ENCODE measurements at places on chromosomes 7 and 10.

DNA sequence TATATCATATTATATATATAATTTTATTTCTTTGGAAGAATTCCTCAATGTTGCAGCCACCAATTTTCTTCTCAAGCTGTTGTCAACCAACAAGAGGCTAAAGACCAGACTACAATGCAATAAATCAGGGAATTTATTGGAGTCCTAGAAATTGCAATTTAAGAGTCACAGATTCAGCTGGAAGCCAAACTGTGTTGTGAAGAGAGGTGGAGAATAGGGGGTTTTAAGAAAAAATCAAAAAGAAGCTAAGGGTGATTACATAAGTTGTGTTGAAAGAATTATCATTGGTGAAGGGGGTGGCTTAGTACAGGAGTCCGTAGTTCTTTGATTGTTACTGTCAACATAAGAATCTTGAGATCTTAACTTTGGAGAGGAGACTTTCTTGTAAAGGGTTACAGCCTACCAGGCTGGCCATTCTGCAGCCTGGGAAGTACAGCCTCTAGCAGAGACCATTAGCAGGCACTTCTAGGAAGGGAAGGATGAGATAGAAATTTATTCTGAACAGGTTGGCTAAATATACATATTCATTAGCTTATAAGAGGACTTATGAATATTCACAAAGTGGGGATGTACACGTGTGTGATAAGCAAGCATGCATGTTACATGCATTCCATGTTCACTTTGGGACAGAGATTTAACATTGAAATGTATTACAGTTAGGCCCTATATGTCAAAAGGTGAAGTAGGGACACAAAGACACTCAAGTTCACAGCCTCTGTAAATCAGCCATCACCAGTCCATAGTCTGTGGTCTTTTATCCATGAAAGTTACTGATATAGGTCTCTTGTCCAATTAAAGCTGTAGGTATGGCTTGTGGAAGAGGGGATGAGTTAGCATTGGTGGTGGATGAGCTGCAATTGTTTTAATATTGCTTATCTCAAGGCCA, 8.3 kb upstream of the TMEM168 start:
- no peak for DNase-seq

- no peak for DNase-seq
Measured at GRCh38 chr7:44148166-44148565, 7.0 kb upstream of the MYL7 start.

- DNase-seq, result no peak
Measured at GRCh38 chr10:58641095-58641531, 128.4 kb downstream of the BICC1 start.

DNA sequence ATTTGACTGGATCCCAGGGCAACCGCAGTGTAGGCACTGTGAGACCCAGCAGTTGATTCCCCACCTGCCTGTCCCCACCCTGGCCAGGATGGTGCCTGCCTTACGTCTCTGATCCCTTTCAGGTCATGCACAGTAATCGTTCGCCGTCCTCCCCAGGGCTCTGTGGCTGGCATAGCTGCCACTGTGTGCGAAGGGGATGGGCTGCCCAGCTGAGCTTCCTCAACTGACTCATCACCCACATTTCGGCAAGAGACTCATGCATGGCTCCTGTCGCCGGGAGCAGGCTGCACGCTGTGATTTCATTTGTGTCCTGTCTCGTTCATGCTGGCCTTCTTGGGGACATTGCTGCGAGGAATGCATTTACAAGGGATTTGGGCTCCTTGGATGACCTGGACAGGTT, 252.4 kb downstream of the KLF6 start:
- no peak for DNase-seq

- no peak for DNase-seq
Measured at GRCh38 chr10:44913350-44914081, 2.4 kb downstream of the TMEM72 start.

DNA sequence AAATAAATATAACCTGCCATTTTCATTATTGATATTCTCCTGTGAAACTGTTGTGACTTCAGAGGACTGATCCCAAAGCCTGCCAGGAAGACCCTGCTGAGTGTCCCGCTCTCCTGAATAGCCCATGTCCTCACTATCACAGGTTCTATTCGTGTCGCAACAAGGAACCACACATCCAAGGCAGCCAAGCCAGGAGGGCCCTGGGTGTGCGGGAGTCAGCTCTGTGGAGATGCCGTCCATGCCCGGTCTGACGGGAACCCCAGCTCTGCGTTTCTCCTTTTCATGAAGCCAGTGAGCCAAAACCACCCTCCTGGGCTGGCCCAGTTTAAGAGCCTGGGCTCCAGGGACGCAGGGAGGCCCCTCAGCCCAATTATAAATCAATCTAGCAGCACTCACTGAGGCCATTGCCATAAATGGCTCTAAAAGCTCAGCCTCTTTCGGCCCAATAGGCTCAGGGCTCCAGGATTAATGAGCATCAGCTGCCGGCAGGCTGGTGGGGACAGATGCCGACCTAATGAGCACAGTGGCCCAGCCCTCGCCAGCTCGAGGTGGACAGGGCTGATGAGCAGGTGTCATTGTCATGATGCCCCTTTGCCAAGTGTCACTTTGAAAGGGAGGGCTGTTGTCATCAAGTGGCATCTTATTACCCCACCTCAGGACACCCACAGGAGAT, 177.9 kb downstream of the PLXNA4 start:
- DNase-seq, result no peak

DNA sequence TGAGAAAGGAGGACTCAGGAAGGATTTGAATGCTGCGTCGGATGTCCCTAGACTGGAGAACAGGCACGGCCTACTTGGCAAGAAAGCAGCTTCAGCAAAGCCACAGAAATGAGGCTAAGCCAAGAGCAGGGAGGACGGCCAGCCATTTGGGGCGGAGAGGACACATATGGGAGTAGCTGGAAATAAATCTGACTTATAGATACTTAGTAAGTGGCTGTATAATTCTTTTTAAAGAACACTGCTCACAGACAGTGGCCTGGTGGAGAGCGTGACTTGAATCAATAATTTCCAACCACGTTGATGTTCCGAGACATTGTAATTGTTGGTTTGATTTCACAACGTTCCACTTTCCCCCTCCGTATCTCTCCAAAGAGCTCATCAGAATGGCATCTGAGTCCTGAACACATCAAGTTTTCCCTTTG, 67.7 kb upstream of the JCAD start:
- no peak for DNase-seq

GRCh38 chr10:80473096-80473657, 19.1 kb downstream of the TSPAN14 start:
- DNase-seq, result no peak

GRCh38 chr10:120131183-120131582, 238.7 kb downstream of the SEC23IP start:
- no peak for DNase-seq

DNA sequence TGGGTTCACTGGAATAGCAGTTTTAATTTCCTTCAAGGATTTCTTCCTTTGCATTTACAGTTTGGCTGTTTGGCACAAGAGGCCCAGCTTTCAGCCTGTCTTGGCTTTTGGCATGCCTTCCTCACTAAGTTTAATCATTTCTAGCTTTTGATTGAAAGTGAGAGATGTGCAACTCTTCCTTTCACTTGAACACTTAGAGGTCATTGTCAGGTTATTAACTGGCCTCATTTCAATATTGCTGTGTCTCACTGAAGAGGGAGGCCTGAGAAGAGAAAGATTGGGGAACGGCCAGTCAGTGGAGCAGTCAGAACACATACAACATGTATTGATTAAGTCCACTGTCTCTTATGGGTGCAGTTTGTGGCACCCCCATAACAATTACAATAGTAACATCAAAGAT, 33.9 kb downstream of the PTTG1IP2 start:
- no peak for DNase-seq

- DNase-seq, result no peak
Measured at GRCh38 chr10:13865758-13866491, 279.2 kb downstream of the PRPF18 start.

DNA sequence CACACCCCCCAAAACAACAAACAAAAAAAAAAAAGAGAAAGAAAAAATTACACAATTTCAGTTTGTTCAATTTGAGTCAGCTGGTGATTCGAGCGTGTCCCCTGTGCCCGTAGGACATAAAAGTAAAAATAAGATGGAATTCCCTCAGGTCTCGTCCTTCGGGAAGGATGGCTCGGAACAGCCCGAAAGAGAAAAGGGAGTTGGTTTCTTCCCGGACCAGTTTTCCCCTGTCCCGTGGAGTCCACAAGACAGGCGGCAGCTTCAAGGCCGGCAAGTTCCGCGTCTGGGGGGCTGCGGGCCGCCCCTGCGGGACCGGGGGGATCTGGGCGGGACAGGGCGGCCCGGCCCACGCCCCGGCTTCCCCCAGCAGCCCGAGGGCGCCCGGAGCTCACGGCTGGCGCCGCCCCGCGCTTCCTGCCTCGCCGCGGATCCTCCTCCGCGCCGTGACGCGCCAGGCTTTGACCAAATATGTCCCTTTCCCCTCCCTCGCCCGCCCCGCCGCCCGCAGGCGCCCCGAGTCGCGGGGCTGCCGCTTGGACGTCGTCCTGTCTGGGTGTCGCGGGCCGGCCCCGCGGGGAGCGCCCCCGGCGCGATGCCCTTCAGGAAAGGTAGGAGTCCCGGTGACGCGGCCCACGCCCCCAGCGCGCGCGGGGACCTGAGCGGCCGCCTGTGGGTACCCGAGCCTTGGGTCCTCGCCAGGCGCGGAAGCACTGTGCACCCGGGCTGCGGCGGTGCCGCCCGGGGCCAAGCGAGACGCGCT, 55.8 kb downstream of the RBM17 start:
- peak; percentile 91 for DNase-seq

GRCh38 chr7:99953649-99954048, 22.2 kb downstream of the AZGP1 start:
- DNase-seq, result no peak

- DNase-seq, result no peak
Measured at GRCh38 chr10:88117869-88118632, 254.6 kb downstream of the PTEN start.

- no peak for DNase-seq
Measured at GRCh38 chr7:106965108-106965507, 79.4 kb upstream of the PRKAR2B start.

DNA sequence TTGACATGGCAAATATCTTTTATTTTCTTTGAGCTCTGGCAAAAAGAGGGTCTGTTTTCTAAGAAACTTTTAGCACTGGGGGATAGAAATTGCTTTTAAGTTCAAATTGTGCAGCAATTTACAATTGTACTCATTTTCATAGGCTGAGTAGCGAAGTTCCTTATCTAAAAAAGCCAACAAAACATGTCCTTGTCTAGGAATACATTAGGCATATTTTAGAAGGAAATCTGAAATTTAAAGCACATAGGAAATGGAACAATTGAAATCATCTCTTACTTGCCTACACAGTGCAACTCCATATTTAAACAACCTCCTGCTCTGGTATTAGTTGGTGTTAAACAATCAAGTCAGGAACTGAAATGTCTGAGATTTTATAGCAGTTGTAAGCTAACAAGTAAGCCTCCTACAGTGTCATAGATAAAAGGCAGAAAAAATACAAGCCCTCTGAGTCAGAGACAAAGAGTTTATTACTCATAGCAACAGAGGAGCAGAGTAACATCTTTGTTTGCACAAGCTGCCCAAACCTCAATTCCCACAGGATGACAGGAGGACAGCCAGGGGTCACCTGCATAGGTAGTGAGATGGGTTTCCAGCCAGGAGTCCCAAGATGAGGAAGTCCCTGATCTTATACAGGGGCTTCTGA, 280.2 kb upstream of the HGF start:
- DNase-seq, result no peak

DNA sequence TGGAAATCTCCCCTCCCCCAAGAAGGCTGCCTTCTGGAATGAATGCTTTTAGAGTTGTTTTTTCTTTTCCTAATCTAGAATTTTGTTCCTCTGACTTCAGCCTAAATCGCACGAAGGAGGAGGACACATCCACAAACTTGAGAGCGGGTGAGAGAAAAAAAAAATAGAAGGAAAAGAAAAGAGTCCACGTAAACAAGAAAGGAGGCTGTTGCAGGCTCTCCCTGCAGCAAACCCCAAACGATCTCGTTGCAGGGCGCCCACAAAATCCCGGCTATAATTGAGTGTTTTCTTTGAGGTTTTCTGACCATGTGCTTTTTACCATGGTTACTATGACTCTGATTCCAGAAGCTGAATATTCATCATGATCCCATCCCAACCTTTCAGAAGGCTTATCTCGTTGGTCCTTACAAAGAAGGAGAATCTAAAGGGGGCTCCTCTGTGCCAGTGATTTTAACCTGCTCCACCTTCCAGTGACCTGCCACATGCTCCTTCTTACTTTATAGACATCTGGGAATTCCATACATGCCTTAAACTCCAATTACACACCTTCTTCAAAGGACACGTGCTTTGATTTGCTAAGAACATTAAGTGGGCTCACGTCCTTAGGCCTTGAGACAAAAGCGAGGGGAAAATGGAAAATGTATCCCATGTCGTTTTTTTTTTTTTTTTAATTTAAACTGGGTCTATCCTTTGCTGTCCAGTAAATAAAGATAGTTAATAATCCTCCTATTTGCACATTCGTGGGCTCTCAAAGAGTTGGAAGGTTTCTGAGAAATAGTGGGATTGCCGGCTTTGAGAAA, 5.8 kb downstream of the TWIST1 start:
- DNase-seq, result no peak

DNA sequence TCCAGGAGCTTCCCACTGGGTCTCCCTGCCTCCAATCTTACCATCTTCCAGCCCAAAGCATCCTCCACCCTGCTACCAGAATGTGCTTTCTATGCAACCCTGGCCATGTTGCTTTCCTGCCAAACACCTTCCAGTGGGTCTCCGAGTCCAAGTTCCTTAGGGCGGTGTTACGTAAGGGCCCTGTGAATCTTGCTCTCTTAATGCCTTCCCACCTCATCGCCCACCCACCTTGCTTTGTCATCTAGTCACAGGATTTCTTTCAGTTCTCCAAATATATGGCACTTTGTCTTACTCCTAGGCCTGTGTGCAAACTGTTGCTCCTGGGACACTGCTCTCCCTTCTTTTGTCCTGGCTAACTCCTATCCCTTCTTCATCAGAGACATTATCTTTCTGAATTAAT, 344.5 kb downstream of the RPS24 start:
- DNase-seq, result no peak

- no peak for DNase-seq
Measured at GRCh38 chr7:56023500-56023899, 27.7 kb downstream of the PSPH start.

DNA sequence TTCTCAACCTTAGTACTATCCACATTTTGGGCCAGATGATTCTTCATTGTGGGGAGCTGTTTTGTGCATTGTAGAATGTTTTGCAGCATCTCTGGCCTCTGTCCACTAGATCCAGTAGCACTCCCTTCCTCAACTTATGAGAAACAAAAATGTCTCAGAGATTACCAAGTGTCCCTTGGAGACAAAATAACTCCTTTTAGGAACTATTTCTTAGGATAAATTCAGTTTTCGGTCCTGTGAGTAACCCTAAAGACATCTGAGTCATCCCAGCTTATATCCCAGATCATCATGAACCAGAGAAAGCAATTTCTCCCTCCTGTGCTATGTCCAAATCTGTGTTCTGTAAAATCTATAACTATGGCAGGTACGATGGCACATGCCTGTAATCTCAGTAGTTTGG, 266.6 kb upstream of the PHYHIPL start:
- no peak for DNase-seq

GRCh38 chr7:122886357-122887081, at the start of gene CADPS2:
TSS of gene CADPS2 (minus strand) at chr7:122886460. CDS start at chr7:122886337, 123 bp downstream.
- DNase-seq, result no peak

GRCh38 chr10:67250686-67251085, 324.9 kb downstream of the LRRTM3 start:
- DNase-seq, result no peak

GRCh38 chr10:94052866-94053791, 59.4 kb downstream of the PLCE1 start:
- no peak for DNase-seq

All from activated gamma-delta T cell (primary cell).